Vagina (tissue), 2 donors: ENCODE measurements at places on chromosomes 5 and 9. TPM values are rescaled to one million over a fixed set of nuclear protein-coding genes. Genes with fewer than 3 reads are reported as not detected.

GRCh38 chr5:87300744-87301143 is 33.1 kb downstream of the RASA1 start:
- no peak overlapping the region for H3K27ac ChIP-seq
- H3K36me3 ChIP-seq, result no peaks in the 10 kb centered on the region
- H3K27me3 ChIP-seq, result no peaks in the 10 kb centered on the region
- H3K4me3 ChIP-seq, result no peak overlapping the region
- H3K4me1 ChIP-seq, result peaks cover 30% of the 10 kb centered on the region

- no peaks in the 10 kb centered on the region for H3K4me1 ChIP-seq
- DNase-seq, result no peak
- no peaks in the 10 kb centered on the region for H3K27me3 ChIP-seq
- no peaks in the 10 kb centered on the region for H3K36me3 ChIP-seq
- H3K27ac ChIP-seq, result no peak overlapping the region
Measured at GRCh38 chr5:76663573-76663972, 40.4 kb upstream of the F2RL2 start.

GRCh38 chr9:92208693-92209524 is 84.6 kb downstream of the IARS1 start:
- DNase-seq, result no peak
- H3K36me3 ChIP-seq, result no peaks in the 10 kb centered on the region

- H3K27ac ChIP-seq, result peak overlapping the region; percentile 18
- no peak for DNase-seq
- peaks cover 8% of the 10 kb centered on the region for H3K4me1 ChIP-seq
- H3K4me3 ChIP-seq, result no peak overlapping the region
- H3K36me3 ChIP-seq, result no peaks in the 10 kb centered on the region
Measured at GRCh38 chr9:134768709-134769351, 111.8 kb upstream of the FCN2 start.

The GFPT2 gene
- 47.9 TPM for total RNA-seq

- H3K4me1 ChIP-seq, result peaks cover 18% of the 10 kb centered on the region
- no peaks in the 10 kb centered on the region for H3K27me3 ChIP-seq
- peak within 1 kb of the TSS; percentile 96 for H3K27ac ChIP-seq
- no peak for DNase-seq
Measured at GRCh38 chr9:35658137-35658967, at the start of gene CCDC107. CCDC107 (plus strand) TSS chr9:35658292; CDS start chr9:35658380, 88 bp downstream.

DNA sequence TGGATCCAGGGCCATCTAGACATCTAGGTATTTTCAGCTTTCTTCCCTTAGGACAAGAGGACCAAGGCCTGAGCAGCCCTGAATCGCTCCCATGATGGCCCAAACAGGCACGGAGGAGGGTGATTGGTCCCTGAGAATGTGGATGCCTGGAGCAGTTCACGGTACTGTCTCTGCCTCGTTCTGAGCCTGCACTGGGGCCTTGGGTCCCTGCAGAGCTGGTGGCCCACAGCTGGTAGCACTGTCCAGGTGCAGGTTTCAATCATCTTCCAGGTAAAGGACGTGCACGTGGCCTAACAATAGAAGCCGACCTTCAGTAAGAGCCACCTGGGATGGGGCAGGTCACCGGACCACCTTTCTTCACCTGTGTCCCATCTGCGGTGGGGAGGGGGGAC is 19.4 kb upstream of the FCN1 start:
- H3K27me3 ChIP-seq, result no peaks in the 10 kb centered on the region
- DNase-seq, result no peak
- no peaks in the 10 kb centered on the region for H3K36me3 ChIP-seq
- H3K4me1 ChIP-seq, result peaks cover 4% of the 10 kb centered on the region

- no peaks in the 10 kb centered on the region for H3K36me3 ChIP-seq
- no peaks in the 10 kb centered on the region for H3K27me3 ChIP-seq
- H3K27ac ChIP-seq, result no peak overlapping the region
- H3K4me3 ChIP-seq, result no peak overlapping the region
Measured at GRCh38 chr5:55584398-55585205, 49.8 kb upstream of the PLPP1 start.

DNA sequence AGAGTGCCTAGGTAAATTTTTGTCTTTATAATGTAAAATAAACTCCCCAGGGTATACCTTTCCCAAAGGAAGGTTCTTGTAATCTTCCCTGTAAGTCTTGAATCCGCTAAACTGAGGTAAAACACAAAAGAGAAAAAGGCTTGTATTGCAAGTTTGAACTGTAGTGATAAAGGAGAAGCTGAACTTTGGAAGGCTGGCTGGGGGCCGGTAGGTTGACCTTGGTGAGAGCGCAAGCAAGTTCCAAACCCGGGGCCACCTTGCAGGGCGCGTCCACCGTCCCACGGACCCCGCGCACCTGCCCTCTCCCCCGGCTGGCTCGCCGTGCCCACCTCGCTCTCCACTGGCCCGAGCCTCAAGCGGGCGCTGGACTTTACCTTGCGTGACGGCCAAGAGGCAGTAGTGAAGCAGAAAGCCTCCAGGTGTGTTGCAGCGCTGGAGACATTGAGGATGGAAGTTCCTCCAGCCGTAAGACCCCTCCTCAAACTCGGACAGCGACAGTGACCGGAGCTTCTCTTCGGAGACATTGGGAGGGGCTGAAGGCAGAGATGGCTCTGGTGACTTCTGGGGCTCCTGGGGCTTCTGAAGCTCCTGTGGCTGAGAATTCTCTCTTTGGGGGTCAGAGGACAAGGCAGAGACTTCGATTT is 428 bp downstream of the SLCO4C1 start:
- peaks cover 14% of the 10 kb centered on the region for H3K4me1 ChIP-seq
- no peak overlapping the region for H3K27ac ChIP-seq
- H3K4me3 ChIP-seq, result peak overlapping the region; percentile 43
- no peaks in the 10 kb centered on the region for H3K27me3 ChIP-seq
